ENCODE measurements at places on chromosomes 11 and 22. TPM values are rescaled to one million over a fixed set of nuclear protein-coding genes. Genes with fewer than 3 reads are reported as not detected.

- no peak for DNase-seq
Observed at GRCh38 chr11:60981515-60981914, 10.0 kb downstream of the CD6 start.

GRCh38 chr11:44632466-44633123 lies 67.1 kb downstream of the CD82 start:
- peak; percentile 33 for DNase-seq

DNA sequence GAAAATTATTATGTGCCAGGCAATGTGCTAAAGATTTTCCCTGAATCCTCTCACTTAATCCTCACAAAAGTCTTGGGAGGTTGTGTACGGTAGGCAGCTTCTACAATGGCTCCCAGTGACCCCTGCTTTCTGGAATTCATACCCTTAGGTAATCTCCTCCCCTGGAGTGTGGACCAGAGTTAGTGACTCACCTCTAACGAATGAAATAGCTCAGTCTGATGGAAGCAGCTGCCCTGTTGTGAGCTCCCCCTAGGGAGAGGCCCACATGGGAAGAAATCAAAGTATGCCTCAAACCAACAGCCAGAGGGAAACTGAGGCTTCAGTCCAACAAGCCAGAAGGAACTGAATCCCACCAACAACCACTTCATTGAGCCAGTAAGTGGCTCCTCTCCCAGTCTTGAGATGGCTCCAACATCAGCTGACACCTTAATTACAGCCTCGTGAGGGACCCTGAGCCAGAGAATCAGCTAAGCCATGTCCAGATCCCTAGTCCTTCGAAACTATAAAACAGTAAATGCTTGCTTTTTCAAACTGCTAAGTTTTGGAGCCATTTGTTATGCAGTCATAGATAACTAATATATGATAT lies 98.9 kb upstream of the ISX start:
- DNase-seq: no peak

- no peak for DNase-seq
Observed at GRCh38 chr11:37504060-37504611, 906.1 kb upstream of the RAG2 start.

GRCh38 chr22:25764270-25765015 lies 22.5 kb downstream of the MYO18B start:
- DNase-seq: no peak

DNA sequence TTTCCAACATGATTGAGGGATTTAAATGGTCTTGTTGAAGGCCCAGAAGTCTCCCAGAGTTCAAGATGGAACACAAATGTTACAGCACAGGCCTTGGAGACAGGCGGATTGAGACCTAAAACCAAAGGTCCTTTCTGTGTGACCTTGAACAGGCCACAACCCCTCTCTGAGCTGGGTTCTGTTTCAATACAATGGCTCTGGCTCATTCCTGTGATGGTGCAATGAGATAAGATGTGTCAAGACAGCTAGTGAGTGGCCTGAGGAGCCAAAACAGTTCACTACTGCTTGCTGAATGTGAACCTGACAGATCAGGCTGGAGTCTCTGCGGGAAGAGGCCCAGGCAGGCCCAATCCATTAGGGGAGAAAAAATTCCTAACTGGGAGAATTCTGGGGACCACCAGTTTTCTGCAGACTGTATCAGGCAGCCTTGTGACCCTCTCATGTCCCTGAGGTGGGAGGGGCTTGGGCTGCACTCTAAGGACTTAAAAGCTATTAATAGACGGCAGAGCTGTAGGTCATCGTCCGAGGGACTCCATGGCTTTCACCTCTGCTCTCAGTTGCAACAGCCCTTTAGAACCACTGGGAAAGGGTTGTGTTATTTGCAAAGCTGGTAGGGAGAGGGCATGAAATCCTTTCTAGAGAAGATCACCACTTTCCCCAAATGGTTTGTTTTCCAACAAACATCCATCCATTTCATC lies 126.1 kb upstream of the TEAD1 start:
- DNase-seq: no peak

- no peak for DNase-seq
Observed at GRCh38 chr22:41505511-41506220, 36.7 kb downstream of the ACO2 start.

KCNK4 gene
- not detected for total RNA-seq

MTCH2 gene
- total RNA-seq: 53.1 TPM

SLCO2B1 gene
- total RNA-seq: 29.8 TPM

NAV2 gene
- total RNA-seq: 19.3 TPM

DRICH1 gene
- total RNA-seq: 0.92 TPM

RBMXL2 gene
- not detected for total RNA-seq

SULT4A1 gene
- total RNA-seq: 2.2 TPM

SLC7A4 gene
- not detected for total RNA-seq

SPTBN2 gene
- 17.5 TPM for total RNA-seq
